ENCODE measurements at places on chromosomes 1 and 21.
A peak's percentile ranks its signal among the peaks of the same experiment; 100 is the strongest.

- peak; percentile 95 for DNase-seq
Observed at GRCh38 chr1:226677027-226678020, 61.8 kb downstream of the ITPKB start.

GRCh38 chr1:14543191-14543840 is 55.2 kb upstream of the KAZN start:
- no peak for DNase-seq

- DNase-seq, result no peak
Observed at GRCh38 chr1:38605063-38605462, 254.5 kb downstream of the RRAGC start.

DNA sequence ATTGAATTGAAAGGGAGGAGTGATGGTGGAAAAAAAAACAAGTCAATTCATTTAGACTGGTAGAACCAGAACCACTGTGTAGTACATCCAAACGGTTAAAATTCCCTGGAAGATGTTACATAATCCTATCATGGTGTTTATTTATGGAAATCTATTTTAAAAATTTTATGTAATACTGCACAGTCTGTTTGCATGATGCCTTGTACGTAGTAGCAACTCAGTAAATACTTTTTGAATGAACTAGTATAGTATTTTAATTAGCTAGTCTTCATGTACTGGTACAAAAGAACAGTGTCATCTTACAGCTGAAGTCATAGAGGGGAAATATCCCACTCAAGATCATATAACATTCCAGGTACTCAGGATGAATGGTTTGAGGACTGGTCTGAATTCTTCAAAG is 27.0 kb upstream of the IER5 start:
- DNase-seq, result no peak
